GM10248 (cell line): ENCODE measurements at places on chromosomes 4 and X.

GRCh38 chrX:28693101-28693500 is 105.9 kb downstream of the IL1RAPL1 start:
- DNase-seq = no peak

DNA sequence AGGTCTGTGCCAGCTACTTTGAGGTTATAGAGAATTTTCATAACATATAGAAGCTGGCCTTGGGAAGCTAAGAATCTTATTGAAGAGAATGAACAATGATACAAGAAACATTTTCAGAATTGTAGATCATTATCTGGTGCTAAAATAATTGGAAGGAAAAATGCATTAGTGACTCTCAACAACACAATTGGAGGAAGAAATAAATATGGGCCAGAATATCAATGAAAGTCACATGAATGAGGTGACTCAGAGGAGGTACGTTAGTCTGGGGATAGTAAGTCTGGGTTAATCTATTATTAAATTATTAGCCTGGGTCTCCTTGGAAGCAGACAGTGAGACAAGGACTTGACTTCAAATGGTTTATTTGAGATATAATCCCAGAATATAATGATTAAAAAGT is 529.3 kb upstream of the SLIT2 start:
- no peak for DNase-seq

- no peak for DNase-seq
These were observed 10.8 kb downstream of the CXCR3 start for GRCh38 chrX:71607488-71607887.

DNA sequence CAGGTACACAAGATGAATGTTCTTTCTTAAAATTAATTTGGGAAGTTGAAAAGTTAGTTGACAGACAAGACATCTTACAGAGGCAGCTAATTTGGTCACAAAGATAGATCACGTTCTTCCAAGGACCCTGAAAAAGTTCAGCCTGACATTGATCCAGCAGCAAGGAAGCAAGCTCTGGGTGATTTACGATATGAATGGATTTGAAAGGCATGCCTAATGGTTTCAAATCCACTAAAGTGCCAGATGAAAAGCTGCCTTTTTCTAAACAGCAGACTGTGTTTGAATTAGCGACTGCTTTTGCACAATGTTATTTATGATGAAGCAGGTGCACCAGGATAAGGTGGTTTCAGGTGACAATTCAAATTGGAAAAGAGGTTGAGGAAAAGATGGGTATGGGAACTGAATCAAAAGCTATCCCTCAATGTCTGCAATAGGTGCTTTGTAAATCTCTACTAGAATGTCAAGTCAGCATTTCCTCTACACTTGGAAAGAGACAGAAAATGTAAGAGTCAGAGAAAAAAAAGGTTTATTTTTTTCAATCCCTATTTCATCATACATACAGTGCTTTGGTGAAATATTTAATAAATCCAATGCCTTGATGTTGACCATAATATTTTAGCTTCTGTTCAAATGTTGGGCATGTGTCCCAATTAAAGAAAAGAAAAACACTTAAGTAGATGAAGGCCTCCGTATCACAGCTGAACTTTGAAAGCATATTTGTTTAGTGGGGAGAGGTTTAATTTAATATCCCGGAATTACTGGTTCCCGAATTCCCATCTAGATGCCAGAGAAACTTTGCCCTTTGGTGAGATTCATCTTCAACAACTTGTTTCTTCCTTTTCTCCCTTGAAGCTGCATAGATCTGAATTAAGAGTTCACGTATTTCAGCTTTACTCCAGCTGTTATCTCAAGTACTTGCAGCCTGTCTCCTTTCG is 6.0 kb downstream of the RASGEF1B start:
- no peak for DNase-seq

DNA sequence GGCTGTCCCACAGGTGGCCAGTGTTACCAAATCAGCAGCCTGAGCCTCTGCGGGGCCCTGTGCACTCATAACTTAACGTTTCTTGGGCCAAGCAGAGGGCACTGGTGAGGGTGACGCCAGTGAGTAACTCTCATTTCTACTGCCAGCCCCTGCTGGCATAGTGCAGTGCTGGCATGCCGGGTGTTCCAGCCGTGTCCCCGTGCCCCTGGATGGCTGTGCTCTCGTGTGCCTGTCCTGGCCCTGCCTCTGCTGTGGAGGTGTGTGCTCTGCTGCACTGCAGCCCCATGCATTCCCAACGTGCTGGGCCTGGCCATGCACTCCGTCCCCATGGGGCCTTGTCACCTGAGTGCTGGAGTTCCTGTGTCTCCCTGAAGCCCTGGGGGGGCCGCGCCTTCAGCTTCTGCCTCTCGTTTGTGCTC is 14.7 kb downstream of the TBC1D14 start:
- DNase-seq = no peak

DNA sequence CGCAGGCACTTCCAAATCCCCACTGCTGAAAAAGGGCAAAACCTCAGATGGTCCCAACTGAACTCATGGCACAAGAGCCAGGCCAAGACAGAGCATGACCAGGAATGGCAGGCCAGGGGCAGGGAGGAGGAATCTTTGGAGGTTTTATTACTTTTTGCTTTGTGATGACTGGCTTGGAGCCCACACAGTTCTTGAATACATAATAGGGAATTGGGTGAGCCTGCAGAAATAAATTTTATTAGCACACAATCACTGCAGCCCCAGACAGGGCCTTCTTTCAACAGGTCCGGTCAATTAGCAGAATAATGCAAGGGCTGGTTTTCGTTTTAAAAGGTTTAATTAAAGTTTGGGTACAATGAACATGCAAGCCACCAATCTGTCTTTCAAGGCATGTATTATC is 23.4 kb upstream of the MAMLD1 start:
- no peak for DNase-seq

DNA sequence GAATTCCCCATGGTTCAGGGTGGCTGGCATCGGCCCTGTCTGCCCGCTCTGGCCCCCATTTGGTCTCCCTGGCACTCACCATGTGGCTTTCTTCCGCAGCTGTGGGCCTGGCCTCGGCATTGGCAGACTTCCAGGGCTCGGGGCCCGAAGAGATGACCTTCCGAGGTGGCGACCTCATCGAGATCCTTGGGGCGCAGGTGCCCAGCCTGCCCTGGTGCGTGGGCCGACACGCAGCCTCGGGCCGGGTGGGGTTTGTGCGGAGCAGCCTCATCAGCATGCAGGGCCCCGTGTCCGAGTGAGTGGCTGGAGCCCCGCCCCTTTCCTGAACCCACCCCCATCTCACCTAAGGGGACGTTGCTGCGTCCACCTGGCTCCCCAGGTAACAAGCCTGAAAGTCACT is 20.1 kb downstream of the SH3TC1 start:
- no peak for DNase-seq

DNA sequence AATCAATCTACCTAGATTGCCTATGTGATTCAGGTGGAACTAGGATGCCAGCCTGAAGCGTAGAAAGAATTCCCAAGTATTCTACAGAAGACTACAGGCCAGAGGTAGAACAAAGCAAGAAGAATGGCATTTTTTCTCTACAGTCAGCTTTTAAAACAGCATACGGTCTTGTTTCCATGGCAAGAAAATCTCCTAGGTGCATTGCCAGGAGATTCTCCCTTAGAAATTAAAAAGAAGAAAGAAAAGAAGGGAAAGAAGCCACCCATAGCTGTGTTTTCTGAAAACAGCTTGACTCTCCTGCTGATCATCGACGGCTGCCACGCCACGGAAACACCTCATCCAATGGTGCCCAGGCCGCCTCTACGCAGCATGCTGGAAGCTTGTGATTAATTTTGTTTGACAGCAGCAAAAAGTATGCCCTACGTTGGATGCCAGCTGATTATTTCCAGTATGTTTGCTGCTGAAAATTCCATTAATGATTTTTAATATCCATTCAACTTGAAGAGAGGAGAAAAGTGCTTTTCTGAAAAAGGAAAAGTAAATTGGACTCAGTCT is 24.1 kb downstream of the ANK2 start:
- DNase-seq = no peak

DNA sequence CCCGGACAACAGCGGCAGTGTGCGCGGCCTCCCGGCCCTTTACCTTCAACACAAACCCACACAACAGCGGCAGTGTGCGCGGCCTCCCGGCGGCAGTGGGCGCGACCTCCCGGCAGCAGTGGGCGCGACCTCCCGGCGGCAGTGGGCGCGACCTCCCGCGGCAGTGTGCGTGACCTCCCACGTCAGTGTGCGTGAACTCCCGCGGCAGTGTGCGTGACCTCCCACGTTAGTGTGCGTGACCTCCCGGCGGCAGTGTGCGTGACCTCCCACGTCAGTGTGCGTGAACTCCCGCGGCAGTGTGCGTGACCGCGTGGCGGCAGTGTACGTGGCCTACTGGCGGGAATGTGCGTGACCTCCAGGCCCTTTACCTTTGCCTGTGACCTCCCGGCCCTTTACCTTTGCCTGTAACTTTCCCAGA is 576.6 kb upstream of the FRG1 start:
- DNase-seq = no peak

GRCh38 chrX:149467920-149468319 is 37.2 kb downstream of the IDS start:
- no peak for DNase-seq

DNA sequence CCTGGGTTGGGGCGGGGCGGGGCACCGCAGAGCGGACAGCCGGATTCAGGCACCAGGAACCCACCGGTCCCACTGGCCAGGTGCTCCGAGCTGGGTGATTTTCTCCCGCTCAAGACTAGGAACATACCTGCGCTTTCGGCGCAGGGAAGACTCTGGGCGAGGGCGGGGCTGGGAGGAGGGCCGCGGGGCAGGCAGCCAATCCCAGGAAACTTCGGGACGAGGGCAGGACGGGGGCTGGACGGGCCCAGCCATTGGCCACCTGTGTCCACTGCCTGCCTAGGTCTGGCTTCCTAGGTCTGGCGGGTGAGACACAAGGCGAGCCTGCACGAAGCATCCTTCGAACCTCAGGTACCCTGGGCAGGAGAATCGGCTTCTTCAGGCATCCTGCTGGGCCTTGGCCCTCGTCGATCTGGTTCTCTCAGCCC is 274 bp upstream of the ERVMER34-1 start:
- no peak for DNase-seq

GRCh38 chr4:16745009-16745635 is 153.3 kb downstream of the LDB2 start:
- DNase-seq = no peak

DNA sequence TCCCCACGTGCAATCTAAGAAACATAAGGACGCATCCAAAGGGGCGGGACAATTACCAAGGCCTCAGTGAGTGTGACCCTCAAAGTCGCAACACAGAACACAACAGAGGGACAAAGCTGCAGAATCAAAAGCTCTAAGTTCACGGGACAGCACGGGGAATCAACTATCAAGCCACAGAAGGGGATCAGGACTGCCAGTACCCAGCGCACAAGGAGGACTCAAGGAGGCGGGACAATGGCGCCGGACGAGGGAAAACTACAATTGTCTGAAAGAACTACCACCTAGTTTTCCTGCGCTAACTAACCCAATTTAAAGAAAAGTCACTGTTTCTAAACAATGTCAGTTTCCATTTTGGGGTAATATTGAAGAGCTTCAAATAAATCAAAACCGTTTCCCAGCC is 1.3 kb downstream of the FAM53A start:
- DNase-seq = no peak

GRCh38 chrX:88416002-88416401 is 331.0 kb upstream of the CPXCR1 start:
- no peak for DNase-seq

DNA sequence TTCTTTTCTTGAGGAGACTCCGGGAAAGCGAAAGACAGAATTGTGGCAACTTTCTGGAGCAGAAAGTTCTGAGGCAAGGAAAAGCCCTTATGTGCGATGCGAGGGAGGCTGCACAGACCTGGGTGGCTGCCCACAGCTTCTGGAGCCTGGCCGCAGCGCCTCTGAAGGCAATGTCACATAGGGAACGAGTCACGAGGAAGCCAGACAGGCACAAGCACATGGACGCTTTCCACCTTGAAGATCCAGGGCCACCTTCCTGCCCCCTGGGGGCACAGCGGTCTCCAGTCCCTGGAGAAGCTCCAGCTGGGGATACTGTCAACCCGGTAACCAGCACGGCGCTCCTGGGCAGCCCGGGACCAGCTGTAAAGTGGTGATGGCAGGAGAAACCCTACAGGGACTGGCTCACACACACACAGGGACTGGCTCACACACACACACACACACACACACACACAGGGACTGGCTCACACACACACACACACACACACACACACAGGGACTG is 69.8 kb downstream of the MTNR1A start:
- no peak for DNase-seq

DNA sequence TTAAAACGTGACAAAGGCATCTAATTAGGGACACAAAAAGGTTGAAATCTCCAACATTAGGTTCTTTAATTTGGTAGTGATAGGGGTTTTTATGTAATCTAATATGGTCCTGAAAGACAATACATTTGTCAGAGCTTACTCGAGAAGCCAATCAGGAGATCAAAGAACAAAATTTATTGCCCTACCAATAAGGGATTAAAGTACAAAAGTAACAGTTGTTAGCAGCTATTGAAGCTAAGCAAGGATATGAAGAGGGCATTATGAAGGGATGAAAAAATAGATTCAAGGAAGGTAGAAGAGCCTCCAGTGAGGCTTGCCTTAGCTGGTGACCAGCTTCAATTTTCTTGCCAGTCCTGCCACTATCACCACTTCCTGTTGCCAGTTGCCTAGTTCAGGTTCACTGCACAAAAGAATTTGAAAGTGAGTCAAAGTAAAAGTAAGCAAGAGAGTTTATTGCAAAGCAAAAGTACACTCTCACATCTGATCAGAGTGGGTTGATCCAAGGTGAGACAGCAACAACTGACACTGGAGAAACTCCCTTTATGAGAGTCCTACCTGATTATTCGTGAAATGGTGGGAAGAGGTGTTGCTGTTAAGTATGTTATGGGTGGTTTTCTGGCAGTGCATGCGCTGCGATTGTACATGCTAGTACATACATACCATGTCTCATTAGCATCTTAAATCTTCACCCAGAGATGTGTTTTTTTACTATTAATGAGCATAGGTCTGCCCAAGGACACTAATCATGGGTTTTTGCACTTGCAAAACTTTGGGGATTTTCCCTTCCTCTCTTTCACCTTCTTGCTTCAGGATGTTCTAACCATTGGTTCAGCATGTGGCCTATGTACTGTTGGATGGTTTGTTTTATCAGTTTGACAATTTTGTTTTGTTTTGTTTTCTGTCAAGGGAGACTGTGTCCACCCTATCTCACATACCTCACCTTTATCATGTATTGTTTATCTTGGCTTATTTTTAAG is 263.2 kb upstream of the ITM2A start:
- DNase-seq = no peak
